ENCODE measurements at places on chromosomes 4 and X. TPM values are rescaled to one million over a fixed set of nuclear protein-coding genes. Genes with fewer than 3 reads are reported as not detected.

BEND2 gene
- not detected for total RNA-seq

GRCh38 chrX:20394451-20394850, 127.7 kb upstream of the RPS6KA3 start:
- no peaks in the 10 kb centered on the region for H3K36me3 ChIP-seq
- no peaks in the 10 kb centered on the region for H3K27me3 ChIP-seq
- peaks cover 7% of the 10 kb centered on the region for H3K4me1 ChIP-seq
- H3K27ac ChIP-seq: no peak overlapping the region
- DNase-seq: no peak
- no peak overlapping the region for H3K4me3 ChIP-seq

DNA sequence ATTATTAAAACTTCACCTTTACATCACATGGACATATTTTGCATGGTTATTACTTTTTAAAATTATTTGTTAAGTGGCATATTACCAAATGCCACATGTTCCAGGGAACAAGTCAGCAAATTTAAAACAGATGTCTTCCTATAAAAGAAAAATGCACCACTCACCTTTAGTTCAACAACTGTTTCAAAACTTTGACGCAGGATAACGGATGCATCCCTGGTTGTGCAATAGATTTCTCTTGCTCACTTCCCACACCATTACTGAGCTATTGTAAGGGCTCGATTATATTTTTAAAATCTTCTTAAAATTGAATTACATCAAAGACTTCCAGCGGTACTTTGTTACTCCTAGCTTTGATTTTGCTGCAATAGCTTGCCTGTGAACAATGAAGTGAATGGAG, 93.0 kb upstream of the ARHGAP24 start:
- no peak overlapping the region for H3K27ac ChIP-seq
- no peak for DNase-seq
- H3K36me3 ChIP-seq: no peaks in the 10 kb centered on the region
- H3K4me1 ChIP-seq: no peaks in the 10 kb centered on the region
- no peak overlapping the region for H3K4me3 ChIP-seq
- no peaks in the 10 kb centered on the region for H3K27me3 ChIP-seq

GRCh38 chr4:114466299-114466698, 132.3 kb upstream of the UGT8 start:
- DNase-seq: no peak
- H3K27ac ChIP-seq: no peak overlapping the region
- H3K36me3 ChIP-seq: no peaks in the 10 kb centered on the region
- no peaks in the 10 kb centered on the region for H3K4me1 ChIP-seq
- no peak overlapping the region for H3K4me3 ChIP-seq
- H3K27me3 ChIP-seq: no peaks in the 10 kb centered on the region

DNA sequence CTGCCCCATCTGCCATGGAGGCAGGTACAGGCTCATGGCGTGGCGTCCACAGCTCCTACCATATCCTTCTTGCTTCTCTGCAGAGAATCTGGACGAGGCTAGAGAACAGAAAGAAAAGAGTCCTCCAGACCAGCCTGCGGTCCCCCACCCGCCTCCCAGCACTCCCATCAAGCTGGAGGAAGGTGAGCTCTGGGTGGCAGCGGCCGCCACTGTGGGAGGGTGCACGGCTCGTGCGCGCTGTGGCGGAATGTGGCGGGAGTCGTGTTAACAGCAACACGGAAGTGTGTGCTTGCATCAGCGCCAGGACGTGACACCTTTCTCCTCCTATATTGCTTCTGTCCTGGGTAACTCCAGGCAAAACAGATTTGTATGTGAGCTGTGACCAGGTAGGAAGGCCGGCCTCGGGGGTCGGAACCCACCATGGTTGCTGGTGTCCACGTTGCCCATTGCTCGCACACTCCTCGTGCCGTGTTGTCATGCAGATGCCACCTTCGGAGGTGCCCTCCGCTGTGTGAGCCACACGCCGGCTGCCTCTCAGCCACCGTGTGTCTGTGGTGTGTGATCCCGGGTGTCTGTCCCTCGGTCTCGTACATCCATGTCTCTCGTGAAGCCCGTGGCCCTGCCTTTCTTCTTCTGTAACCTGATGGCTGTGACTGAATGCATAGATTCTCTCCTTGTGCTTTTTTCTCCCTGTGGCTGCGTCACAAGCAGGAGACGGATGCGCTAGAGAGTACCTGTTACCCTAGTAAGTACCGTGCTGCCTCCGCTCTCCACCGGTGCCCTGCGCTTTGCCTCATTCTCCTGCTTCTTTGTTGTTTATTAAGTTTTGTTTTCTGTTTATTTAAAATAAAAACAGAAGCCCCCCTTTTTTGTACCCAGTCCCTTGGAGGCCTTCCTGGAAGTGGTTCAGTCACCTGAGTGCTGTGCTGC, 37.0 kb downstream of the NOP14 start:
- H3K27ac ChIP-seq: peak overlapping the region; percentile 39
- H3K27me3 ChIP-seq: no peaks in the 10 kb centered on the region
- H3K36me3 ChIP-seq: peaks cover 64% of the 10 kb centered on the region
- no peak overlapping the region for H3K4me3 ChIP-seq
- peaks cover 30% of the 10 kb centered on the region for H3K4me1 ChIP-seq
- DNase-seq: no peak

GRCh38 chrX:21581479-21581878, 76.7 kb downstream of the KLHL34 start:
- no peak overlapping the region for H3K27ac ChIP-seq
- peaks cover 7% of the 10 kb centered on the region for H3K36me3 ChIP-seq
- H3K4me1 ChIP-seq: no peaks in the 10 kb centered on the region
- no peaks in the 10 kb centered on the region for H3K27me3 ChIP-seq

PPBP gene
- total RNA-seq: not detected

DNA sequence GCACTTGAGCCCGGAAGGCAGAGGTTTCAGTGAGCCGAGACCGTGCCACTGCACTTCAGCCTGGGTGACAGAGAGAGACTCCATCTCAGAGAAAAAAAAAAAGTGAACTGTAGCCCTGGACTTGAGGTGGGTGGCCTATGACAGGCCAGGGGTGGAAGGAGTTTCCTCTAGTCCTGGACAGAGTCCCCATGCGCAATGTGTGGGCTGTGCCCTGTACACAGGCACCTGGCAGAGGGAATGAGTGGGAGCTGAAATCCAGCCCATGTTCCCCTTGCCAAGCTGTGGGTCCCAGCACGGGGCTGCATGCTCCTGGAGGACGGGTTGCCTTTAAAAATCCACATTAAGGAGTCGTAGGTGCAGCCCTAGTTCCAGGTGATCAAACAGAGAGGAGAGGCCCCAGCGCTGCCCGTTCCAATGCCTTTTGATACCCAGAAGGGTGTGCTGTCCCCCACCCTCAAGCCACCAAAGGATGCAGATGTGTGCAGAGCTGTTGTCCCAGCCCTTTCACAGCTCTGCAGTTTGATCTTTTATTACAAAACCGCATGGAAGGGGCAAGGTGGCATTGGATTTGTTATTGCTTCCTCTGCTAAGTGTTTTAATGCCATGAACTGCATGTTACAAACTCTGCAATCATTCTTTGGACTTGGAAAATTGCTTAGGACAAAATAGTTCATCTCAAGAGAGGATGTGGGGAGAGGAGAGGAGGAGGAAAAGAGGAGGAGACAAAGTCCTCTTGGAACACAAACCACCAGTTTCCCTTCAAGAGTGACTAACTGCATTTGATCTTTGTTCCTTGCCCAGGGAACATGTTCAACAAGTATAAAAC, 38.0 kb upstream of the PDK3 start:
- DNase-seq: no peak
- H3K36me3 ChIP-seq: no peaks in the 10 kb centered on the region
- H3K4me3 ChIP-seq: no peak overlapping the region
- H3K27me3 ChIP-seq: no peaks in the 10 kb centered on the region

CFAP47 gene
- not detected for total RNA-seq

- no peak overlapping the region for H3K4me3 ChIP-seq
- H3K4me1 ChIP-seq: no peaks in the 10 kb centered on the region
- no peak overlapping the region for H3K27ac ChIP-seq
- no peaks in the 10 kb centered on the region for H3K27me3 ChIP-seq
- no peak for DNase-seq
Measured at GRCh38 chr4:135204311-135204710, 1002.7 kb upstream of the PABPC4L start.

DNA sequence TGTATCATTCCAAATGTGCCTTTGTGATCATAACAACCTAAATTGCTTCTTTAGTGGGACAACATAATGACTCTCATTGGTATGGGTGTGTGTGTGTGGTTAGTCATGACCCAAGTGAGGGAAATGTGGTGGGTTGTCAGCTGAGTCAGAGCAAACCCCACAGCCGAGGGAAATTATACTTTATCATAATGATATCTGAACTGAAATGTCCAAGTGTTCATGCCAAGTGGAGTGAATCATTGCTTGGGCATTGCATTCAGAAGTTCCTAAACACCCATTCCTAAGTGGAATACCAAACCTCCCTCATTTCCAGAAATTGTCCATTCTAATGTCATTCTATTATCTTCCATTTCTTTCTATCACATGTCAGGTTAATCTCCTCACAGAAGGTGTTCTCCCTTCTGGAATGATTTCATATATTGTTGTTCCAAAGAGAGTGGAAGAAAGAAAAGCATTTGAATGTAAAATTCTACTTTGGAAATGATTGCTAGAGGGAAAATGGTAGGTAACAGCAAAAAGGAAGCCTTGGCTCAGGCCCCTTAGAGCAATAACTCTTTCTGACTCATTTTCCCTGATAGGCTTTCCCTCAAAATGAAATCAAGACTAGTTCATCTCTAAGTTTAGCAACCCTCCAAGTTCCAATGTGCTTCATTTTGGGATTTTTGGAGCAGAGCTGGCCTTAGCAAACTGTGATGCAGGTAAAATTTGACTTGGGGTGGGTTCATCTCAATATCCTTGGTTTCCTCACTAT, 230.7 kb upstream of the KCNIP4 start:
- H3K4me1 ChIP-seq: no peaks in the 10 kb centered on the region
- no peak overlapping the region for H3K4me3 ChIP-seq
- DNase-seq: no peak
- no peaks in the 10 kb centered on the region for H3K36me3 ChIP-seq

HSPA4L gene
- 0.26 TPM for total RNA-seq

- peaks cover 5% of the 10 kb centered on the region for H3K36me3 ChIP-seq
- H3K27ac ChIP-seq: peak overlapping the region; percentile 16
- DNase-seq: no peak
- no peaks in the 10 kb centered on the region for H3K4me1 ChIP-seq
- H3K4me3 ChIP-seq: no peak overlapping the region
Measured at GRCh38 chrX:102832661-102833060, 104.4 kb upstream of the RAB40AL start.

DNA sequence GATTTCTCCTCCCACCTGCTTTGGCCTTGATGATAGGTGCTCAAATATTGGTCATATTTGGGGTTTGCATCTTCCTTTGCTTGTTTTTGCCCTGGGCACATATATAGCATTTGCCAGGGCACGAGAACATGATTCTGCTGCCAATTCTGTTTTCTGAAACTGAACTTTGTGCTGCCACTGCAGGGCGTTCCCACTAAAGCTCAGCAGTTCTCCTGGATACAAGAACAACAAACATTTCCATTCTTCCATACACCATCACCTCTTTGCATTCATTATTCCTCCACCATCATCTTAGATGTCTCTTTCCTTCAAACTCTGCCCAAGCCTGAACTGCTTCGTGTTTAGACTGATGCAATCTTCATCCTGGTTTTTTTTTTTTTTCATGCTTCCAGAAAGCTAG, 36.3 kb upstream of the GATB start:
- DNase-seq: no peak
- H3K36me3 ChIP-seq: no peaks in the 10 kb centered on the region
- no peak overlapping the region for H3K4me3 ChIP-seq
- no peaks in the 10 kb centered on the region for H3K4me1 ChIP-seq
- H3K27ac ChIP-seq: no peak overlapping the region
- H3K27me3 ChIP-seq: peaks cover 4% of the 10 kb centered on the region

- H3K27me3 ChIP-seq: no peaks in the 10 kb centered on the region
- H3K4me1 ChIP-seq: no peaks in the 10 kb centered on the region
- H3K4me3 ChIP-seq: no peak overlapping the region
- H3K27ac ChIP-seq: no peak overlapping the region
- no peaks in the 10 kb centered on the region for H3K36me3 ChIP-seq
- DNase-seq: no peak
Measured at GRCh38 chr4:125097729-125098128, 217.0 kb upstream of the FAT4 start.

DNA sequence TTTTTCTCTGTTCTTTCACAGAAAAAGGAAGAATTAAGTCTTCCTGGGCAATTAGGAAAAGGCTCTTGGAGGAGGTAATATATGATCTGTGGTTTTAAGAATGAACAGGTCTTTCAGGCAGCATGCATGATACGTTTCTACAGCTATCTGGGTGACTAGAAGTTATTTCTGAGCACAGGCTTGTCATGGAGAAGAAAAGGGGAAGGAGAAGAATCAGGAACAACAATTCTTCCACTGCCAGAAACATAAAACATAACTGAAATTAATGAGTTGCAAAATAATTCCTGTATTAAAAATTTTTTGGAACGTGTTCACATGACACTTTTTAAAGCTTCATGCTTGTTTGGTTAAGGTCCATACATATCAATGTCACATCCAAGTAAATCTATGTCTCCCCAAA, 17.7 kb upstream of the STIM2 start:
- no peak overlapping the region for H3K4me3 ChIP-seq
- H3K27me3 ChIP-seq: peaks cover 6% of the 10 kb centered on the region
- H3K4me1 ChIP-seq: peaks cover 5% of the 10 kb centered on the region
- H3K36me3 ChIP-seq: no peaks in the 10 kb centered on the region

DDX60 gene
- 115 TPM for total RNA-seq

DNA sequence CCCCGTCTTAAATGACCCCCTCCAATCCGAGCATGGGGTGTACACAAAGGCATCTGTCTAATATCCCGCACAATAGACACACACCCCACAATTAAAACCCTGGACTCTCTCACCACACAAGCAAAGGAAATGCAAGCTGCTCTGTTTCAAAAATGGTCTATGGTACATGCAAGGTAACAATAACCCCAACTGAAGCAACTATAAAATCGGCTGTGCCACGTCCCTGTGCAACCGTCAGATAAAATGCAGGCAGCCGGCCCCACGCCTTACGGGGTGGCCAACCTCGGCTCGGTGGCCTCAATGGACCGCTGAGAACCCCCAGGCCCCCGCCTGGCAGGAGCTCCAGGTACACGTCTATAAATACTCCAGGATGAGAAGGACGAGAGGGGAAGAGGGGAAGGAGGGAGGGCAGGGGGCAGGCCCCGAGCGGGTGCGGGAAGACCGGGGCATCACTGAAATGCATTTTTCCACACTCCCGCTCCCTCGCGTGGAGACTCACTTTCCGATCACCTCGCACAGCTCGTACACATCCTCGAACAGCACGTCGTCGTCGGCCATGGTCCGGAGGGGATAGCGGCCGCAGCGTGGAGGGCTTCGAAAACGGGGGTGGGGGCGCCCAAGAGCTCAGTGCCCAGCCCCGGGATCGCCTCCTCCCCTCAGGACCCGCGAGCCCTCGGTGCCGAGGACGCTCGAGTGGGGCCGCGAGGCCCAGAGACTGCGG, 763 bp downstream of the CASK start:
- no peaks in the 10 kb centered on the region for H3K27me3 ChIP-seq
- peak overlapping the region; percentile 86 for H3K4me3 ChIP-seq
- peaks cover 4% of the 10 kb centered on the region for H3K36me3 ChIP-seq

FATE1 gene
- not detected for total RNA-seq

- H3K36me3 ChIP-seq: peaks cover 7% of the 10 kb centered on the region
- H3K4me3 ChIP-seq: no peak overlapping the region
- no peak for DNase-seq
- no peaks in the 10 kb centered on the region for H3K4me1 ChIP-seq
Measured at GRCh38 chr4:954211-955020, 19.0 kb downstream of the DGKQ start.

Data from activated CD8-positive, alpha-beta T cell treated with anti-CD3 and anti-CD28 coated beads, Interleukin-2, amount 10 ng/mL, durations not matched to agents 7 days and 5 days (primary cell).